Activated CD4-positive, alpha-beta T cell treated with anti-CD3 and anti-CD28 coated beads for 36 hours (primary cell): ENCODE measurements at places on chromosomes 6 and 20. TPM values are rescaled to one million over a fixed set of nuclear protein-coding genes. Genes with fewer than 3 reads are reported as not detected.
A peak's percentile ranks its signal among the peaks of the same experiment; 100 is the strongest.

Gene SMPDL3A
- not detected for total RNA-seq

Gene DEFB126
- not detected for total RNA-seq

Gene TRIM15
- 0.26 TPM for total RNA-seq

Gene SIRPA
- total RNA-seq: not detected

Gene BCAS1
- total RNA-seq: 0.09 TPM

Gene ADGB
- not detected for total RNA-seq

Gene OPN5
- total RNA-seq: not detected

Gene SPATA25
- total RNA-seq: 1.0 TPM

Gene RHAG
- not detected for total RNA-seq

Gene OVOL2
- not detected for total RNA-seq

GRCh38 chr6:2102316-2102883 is 143.0 kb downstream of the GMDS start:
- no peak for DNase-seq
- no peak overlapping the region for H3K4me3 ChIP-seq
- H3K4me1 ChIP-seq: no peaks in the 10 kb centered on the region
- no peak overlapping the region for H3K27ac ChIP-seq
- H3K27me3 ChIP-seq: no peaks in the 10 kb centered on the region
- H3K36me3 ChIP-seq: no peaks in the 10 kb centered on the region

- no peaks in the 10 kb centered on the region for H3K36me3 ChIP-seq
- H3K4me1 ChIP-seq: no peaks in the 10 kb centered on the region
- H3K27ac ChIP-seq: no peak overlapping the region
- H3K27me3 ChIP-seq: no peaks in the 10 kb centered on the region
- no peak for DNase-seq
These were observed 587.0 kb upstream of the FLRT3 start for GRCh38 chr20:14924433-14924832.

GRCh38 chr6:146814148-146814750 is 215.5 kb downstream of the ADGB start:
- H3K36me3 ChIP-seq: no peaks in the 10 kb centered on the region
- H3K4me3 ChIP-seq: no peak overlapping the region
- no peak for DNase-seq
- H3K27ac ChIP-seq: no peak overlapping the region

DNA sequence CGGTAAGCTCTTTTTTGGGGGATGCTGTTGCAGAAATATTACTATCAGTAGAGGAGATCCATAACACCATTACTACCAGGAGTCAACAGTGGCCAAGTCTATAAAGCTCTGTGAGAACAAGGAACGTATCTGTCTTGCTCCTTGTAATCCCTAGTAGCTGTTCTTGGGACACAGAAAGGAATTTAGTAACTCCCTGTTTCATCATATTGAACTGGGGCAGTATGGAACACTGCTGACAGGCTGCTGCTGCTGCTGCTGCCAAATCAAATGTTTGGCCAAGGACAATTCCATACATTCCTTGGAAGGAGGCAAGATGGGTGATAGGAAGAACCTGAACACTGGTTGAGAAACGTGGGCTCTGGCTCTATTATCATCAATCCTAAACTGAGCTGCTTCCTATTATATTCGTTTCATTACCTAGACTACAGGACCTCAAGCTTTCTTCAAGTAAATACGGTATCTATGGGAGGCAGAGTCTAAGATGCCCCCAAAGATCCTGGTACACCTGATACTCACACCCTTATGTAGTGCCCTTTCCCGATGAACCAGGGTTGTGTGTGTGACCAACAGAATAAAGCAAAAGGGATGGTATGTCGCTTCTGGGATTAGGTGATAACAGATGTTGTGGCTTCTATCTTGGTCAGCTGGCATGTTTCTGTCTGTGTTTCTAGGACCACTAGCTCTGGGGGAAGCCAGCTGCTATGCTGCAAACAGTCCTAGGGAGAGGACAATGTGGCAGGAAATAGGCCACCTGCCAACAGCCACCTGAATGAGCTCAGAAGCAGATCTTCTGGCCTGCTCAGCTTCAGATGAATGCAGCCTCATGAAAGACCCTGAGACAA is 39.5 kb downstream of the ELOVL5 start:
- no peaks in the 10 kb centered on the region for H3K27me3 ChIP-seq
- peaks cover 81% of the 10 kb centered on the region for H3K4me1 ChIP-seq
- peaks cover 30% of the 10 kb centered on the region for H3K36me3 ChIP-seq
- H3K27ac ChIP-seq: peak overlapping the region; percentile 59

DNA sequence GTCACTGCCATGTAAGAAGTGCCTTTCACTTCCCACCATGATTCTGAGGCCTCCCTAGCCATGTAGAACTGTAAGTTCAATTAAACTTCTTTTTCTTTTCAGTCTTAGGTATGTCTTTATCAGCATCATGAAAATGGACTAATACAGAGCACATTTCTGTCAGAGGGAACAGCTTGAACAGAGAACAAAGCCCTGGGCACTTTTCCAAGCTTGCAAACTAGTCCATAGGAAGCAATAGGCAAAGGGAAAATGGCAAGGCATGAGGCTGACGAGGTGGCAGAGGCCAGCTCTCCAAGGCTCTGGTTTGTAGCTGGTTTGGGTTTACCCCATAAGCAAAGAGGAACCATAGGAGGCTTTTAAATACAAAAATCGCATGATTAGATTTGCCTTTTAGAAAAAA is 185.1 kb upstream of the HDDC2 start:
- DNase-seq: no peak
- H3K4me3 ChIP-seq: no peak overlapping the region
- peaks cover 13% of the 10 kb centered on the region for H3K27me3 ChIP-seq
- no peaks in the 10 kb centered on the region for H3K36me3 ChIP-seq
- H3K4me1 ChIP-seq: no peaks in the 10 kb centered on the region

DNA sequence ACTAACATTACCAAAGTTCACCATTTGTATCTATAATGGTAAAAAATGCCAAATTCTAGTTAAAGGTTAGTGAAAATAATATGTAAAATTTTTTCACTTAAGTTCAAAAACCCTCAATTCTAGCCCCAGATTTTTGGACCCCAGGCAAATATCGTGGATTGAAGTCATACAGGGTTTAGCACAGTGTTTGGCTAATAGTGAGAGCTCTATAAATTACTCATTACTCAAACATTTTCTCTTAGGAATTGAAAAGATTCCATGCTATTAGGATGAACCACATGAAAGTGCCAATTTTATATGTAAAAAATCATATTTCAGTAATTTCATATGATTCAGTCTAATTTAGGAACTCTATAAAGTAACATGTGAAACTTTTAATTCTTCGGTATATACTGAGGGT is 170.3 kb upstream of the PREP start:
- H3K36me3 ChIP-seq: no peaks in the 10 kb centered on the region
- no peak for DNase-seq
- no peak overlapping the region for H3K4me3 ChIP-seq
- no peaks in the 10 kb centered on the region for H3K4me1 ChIP-seq

GRCh38 chr6:10369896-10370295 is 45.0 kb downstream of the TFAP2A start:
- H3K4me1 ChIP-seq: no peaks in the 10 kb centered on the region
- no peak for DNase-seq
- H3K27ac ChIP-seq: no peak overlapping the region
- H3K4me3 ChIP-seq: no peak overlapping the region
- H3K27me3 ChIP-seq: peaks cover 20% of the 10 kb centered on the region

GRCh38 chr6:22083119-22083518 is 213.7 kb downstream of the PRL start:
- no peaks in the 10 kb centered on the region for H3K36me3 ChIP-seq
- no peak overlapping the region for H3K27ac ChIP-seq
- no peak for DNase-seq
- no peak overlapping the region for H3K4me3 ChIP-seq
- H3K4me1 ChIP-seq: peaks cover 3% of the 10 kb centered on the region

DNA sequence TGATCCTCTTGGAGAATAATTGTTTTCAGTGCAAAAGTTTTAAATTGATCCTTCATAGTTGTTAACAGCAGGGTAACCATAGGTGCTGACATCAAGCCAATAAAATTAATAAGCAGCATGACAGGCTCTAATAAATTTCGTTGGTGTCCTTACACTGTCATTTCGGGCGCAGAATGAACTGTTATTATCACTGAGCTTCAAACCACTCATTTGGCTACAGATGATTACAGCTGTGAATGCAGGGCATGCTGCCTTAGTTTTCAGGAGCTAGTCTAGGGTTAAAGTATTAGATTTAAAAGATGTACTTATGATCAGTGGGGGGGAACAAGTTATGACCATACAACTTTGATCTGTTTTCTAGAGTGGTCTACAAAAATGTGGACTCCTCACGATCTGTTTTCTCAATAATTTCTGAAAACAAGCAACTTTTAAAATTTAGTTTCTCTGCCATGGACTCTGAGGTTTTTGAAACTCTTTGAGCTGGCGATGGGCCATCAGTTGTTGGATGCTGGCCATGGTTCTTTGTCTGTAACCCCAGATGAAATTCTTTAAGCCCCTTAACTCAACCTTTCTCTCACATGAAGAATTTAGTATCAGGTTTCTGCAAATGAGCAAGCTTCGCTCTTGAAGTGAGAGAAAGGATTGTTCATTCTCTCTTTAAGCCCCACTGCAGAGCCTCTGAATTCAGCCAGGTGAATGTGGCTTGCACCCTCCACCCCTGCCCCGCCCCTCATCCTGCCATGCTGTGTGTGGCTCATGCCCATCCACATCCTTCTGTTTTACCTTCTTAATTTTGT is 99.1 kb upstream of the MTHFD1L start:
- peaks cover 2% of the 10 kb centered on the region for H3K4me1 ChIP-seq
- no peaks in the 10 kb centered on the region for H3K36me3 ChIP-seq
- H3K27me3 ChIP-seq: peaks cover 4% of the 10 kb centered on the region
- H3K27ac ChIP-seq: no peak overlapping the region

DNA sequence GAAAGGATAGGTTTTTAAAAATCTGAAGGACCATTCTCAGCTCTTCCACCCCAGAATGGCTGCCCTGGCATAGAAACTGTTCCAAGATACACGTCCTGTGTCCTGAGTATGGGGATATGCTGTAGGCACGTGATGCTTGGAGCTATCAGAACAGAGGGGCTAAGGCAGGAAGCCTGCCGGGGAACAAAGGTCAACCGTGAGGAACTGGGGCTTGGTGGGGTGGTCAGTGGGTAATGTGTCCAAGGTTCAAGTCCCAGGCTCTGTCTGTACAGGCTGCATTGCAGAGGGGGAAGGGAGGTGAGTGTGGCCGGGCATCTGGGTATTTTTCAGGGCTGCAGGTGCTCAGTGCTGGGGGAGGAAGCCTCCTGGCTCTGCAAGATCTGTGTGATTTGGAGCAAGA is 479.6 kb upstream of the CHD6 start:
- DNase-seq: no peak
- H3K36me3 ChIP-seq: no peaks in the 10 kb centered on the region
- no peaks in the 10 kb centered on the region for H3K27me3 ChIP-seq
- H3K4me1 ChIP-seq: no peaks in the 10 kb centered on the region

DNA sequence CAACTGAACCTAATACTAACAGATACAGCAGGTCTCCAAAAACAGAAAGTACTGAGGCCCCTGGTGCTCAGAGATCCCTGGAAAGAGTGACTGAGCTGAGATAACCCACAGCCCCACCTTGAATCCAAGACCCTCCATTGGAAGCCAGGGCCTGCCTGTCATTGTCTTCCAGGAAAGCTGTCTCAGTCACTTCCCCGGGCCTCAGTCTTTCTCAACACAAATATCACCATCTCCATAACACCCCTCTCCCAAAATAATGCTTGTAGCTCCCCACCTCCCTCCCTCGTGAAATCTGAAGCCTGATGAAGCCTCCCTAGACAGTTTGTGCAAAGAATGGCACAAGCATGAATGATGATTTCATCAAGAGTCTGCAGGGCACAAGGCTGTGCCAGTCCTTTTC is 138.2 kb upstream of the LRFN2 start:
- peaks cover 3% of the 10 kb centered on the region for H3K4me1 ChIP-seq
- no peak for DNase-seq
- H3K36me3 ChIP-seq: no peaks in the 10 kb centered on the region
- no peak overlapping the region for H3K4me3 ChIP-seq
- H3K27me3 ChIP-seq: no peaks in the 10 kb centered on the region
- no peak overlapping the region for H3K27ac ChIP-seq

DNA sequence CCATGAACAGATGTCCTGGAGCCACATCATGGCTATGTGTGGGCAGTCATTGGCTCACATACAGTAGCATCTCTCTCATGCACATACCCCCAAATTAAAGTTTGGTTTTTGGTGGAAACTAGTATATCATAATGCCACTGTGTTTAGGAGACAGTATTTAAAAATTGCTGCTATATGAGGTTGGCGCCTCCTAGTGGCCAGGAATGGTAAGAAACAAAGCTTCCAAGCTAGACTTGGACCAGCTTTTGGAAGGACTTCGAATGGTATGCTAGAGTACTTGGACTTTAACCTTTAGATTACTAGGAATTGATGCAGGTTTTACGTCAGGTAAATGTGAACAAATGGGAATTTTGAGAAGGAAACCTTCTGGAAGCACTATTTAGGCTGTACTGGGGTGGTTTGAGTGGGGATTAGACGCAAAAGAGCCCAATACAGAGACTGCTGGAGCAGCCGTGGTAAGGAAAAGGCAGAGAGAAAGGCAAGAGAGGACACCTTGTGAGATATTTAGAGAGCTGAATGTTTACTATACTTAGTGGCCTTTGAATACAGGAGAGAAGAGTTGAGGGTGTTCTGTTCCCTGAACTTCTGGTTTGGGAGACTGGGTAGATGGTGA is 23.8 kb downstream of the PRSS35 start:
- H3K36me3 ChIP-seq: no peaks in the 10 kb centered on the region
- H3K27ac ChIP-seq: no peak overlapping the region
- H3K4me1 ChIP-seq: no peaks in the 10 kb centered on the region
- H3K4me3 ChIP-seq: no peak overlapping the region
- no peaks in the 10 kb centered on the region for H3K27me3 ChIP-seq

DNA sequence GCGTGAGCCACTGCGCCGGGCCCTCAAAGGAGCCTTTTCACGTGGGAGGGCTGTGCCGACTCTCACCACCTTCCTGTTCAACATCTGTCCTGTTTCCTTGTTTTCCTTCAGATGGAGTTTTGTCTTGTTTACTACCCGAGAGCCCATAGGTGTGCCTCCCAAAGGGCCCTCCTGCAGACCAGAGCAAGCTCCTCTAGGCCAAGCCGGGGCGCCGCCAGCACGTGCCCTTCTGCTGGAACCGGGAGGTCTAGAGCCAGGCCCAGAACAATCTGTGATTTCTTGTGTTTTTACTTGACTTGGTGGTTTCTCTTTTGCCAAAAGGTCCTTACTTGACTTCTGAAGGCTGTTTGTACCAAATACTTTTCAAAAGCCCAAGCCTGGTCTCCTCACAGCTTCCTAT is 8.0 kb upstream of the DNAJC5 start:
- no peak overlapping the region for H3K27ac ChIP-seq
- no peaks in the 10 kb centered on the region for H3K4me1 ChIP-seq
- no peaks in the 10 kb centered on the region for H3K27me3 ChIP-seq
- H3K36me3 ChIP-seq: peaks cover 29% of the 10 kb centered on the region
